Uterus (tissue), 4 donors: ENCODE measurements at places on chromosomes 6 and 20. TPM values are rescaled to one million over a fixed set of nuclear protein-coding genes. Genes with fewer than 3 reads are reported as not detected.
A peak's percentile ranks its signal among the peaks of the same experiment; 100 is the strongest.

- no peaks in the 10 kb centered on the region for H3K27me3 ChIP-seq
- DNase-seq, result peak; percentile 73
- no peaks in the 10 kb centered on the region for H3K36me3 ChIP-seq
- H3K4me1 ChIP-seq, result no peaks in the 10 kb centered on the region
- H3K4me3 ChIP-seq, result peak overlapping the region; percentile 44
These were observed 945 bp downstream of the PHF10 start for GRCh38 chr6:169723200-169723909.

GRCh38 chr6:37709250-37709931 lies 11.7 kb upstream of the MDGA1 start:
- no peaks in the 10 kb centered on the region for H3K36me3 ChIP-seq
- DNase-seq, result no peak
- H3K27me3 ChIP-seq, result no peaks in the 10 kb centered on the region
- no peak overlapping the region for H3K4me3 ChIP-seq
- H3K27ac ChIP-seq, result no peak overlapping the region

DNA sequence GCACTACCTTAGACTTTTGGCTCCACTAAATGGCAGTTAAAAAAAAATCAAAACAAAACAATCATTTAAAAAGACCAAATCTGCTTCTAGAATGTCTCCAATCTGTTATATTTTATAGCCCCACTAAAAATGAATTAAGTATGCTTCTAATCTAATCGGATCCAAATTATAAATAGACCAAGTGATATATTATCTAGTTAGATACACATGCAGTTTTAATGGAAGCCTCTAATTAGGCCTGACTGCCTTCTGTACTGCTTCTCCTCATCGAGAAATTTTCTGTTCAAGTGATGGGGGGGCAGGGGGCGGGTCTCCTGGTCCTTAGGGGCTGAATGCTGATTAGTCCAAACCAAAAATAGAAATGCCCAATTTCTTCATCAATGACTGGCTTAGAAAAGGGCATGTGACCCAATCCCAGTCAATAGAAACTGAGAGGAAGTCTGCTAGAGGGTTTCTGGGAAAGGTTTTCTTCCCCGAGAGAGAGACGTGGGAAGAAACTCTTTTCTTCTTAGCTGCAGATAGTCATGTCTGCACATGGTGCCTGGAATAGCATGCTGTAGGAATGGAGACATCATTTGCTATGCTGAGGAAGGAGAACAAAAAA lies 6.9 kb downstream of the SESN1 start:
- no peaks in the 10 kb centered on the region for H3K36me3 ChIP-seq
- no peak overlapping the region for H3K4me3 ChIP-seq
- H3K4me1 ChIP-seq, result peaks cover 12% of the 10 kb centered on the region
- peak; percentile 30 for DNase-seq
- peak overlapping the region; percentile 56 for H3K27ac ChIP-seq
- no peaks in the 10 kb centered on the region for H3K27me3 ChIP-seq

- H3K27ac ChIP-seq, result no peak overlapping the region
- H3K4me1 ChIP-seq, result no peaks in the 10 kb centered on the region
- no peaks in the 10 kb centered on the region for H3K27me3 ChIP-seq
- no peak for DNase-seq
- no peak overlapping the region for H3K4me3 ChIP-seq
These were observed 19.8 kb upstream of the RGS17 start for GRCh38 chr6:153150752-153151440.

The FRK gene
- 8.2 TPM for total RNA-seq

The KHDC1L gene
- 0.83 TPM for total RNA-seq

GRCh38 chr6:15148356-15148946 lies 97.4 kb upstream of the JARID2 start:
- H3K27ac ChIP-seq, result no peak overlapping the region
- DNase-seq, result no peak
- no peaks in the 10 kb centered on the region for H3K27me3 ChIP-seq
- H3K4me3 ChIP-seq, result no peak overlapping the region
- no peaks in the 10 kb centered on the region for H3K4me1 ChIP-seq

DNA sequence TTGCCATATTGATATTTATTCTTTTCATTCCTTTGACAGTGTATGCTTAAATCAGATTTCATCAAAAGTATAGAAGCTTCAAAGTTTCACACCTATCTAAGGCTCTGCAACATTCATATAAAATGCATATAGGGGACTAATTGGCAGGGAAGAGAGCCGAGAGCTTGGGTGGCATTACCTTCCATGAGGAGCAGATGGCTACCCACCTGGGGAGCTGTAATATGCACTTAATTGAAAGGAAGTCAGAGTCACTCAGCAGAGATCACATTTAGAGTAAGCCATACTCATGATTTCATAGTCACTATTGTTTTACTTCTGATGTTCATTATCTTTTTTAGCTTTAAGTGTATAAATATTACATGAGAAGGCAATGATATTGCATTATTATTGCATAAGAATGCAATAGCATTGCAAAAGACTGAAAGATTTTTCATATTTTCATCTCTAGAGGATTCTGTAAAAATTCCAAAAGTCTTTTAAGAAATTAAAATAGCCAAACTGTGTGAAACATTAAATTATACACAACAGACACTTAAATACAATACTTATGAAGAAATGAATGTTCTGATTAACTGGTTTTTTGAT lies 1305.2 kb downstream of the EPHA7 start:
- no peak for DNase-seq
- no peaks in the 10 kb centered on the region for H3K27me3 ChIP-seq
- H3K27ac ChIP-seq, result no peak overlapping the region
- no peak overlapping the region for H3K4me3 ChIP-seq
- no peaks in the 10 kb centered on the region for H3K4me1 ChIP-seq
- H3K36me3 ChIP-seq, result no peaks in the 10 kb centered on the region

- H3K4me1 ChIP-seq, result no peaks in the 10 kb centered on the region
- no peaks in the 10 kb centered on the region for H3K36me3 ChIP-seq
- peak overlapping the region; percentile 25 for H3K27ac ChIP-seq
- DNase-seq, result no peak
These were observed 228.1 kb downstream of the PRL start for GRCh38 chr6:22068561-22069305.

The CGAS gene
- 1.0 TPM for total RNA-seq

The FAM209B gene
- not detected for total RNA-seq

The C6orf163 gene
- not detected for total RNA-seq

The ABCC10 gene
- 17.1 TPM for total RNA-seq

DNA sequence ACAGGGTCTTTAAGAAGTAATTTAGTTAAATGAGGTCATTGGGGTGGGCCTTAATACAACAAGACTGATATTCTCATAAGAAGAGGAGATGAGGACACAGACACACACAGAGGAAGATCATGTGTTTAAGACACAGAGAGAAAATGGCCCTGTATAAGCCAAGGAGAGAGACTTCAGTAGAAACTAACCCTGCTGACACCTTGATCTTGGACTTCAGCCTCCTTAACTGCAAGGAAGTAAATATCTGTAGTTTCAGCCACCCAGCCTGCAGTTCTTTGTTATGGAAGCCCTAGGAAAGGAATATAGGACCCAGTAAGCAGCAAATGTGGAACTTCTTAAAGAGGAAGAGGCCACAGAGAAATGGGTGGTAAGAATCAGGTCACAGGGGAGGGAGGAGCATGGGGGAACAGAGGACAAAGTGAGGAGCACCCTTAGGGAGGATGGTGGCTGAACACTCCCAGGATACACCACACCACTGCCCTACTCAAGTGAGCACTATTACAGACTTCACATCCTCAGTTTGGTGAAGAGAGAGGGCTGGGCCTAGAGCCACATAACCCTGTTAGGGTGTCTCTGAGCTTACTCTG lies 762 bp downstream of the SIRPB1 start:
- no peak overlapping the region for H3K4me3 ChIP-seq
- H3K27ac ChIP-seq, result no peak overlapping the region
- H3K4me1 ChIP-seq, result no peaks in the 10 kb centered on the region
- H3K27me3 ChIP-seq, result no peaks in the 10 kb centered on the region
- no peaks in the 10 kb centered on the region for H3K36me3 ChIP-seq
- no peak for DNase-seq

The CRISP3 gene
- 0.35 TPM for total RNA-seq

The RING1 gene
- total RNA-seq, result 66.9 TPM

The CCN5 gene
- total RNA-seq, result not detected

GRCh38 chr6:108294297-108294726 lies 542 bp upstream of the AFG1L start:
- H3K4me1 ChIP-seq, result no peaks in the 10 kb centered on the region
- no peaks in the 10 kb centered on the region for H3K36me3 ChIP-seq
- peak overlapping the region; percentile 80 for H3K27ac ChIP-seq

The ENPP5 gene
- total RNA-seq, result not detected

- no peaks in the 10 kb centered on the region for H3K27me3 ChIP-seq
- H3K4me3 ChIP-seq, result no peak overlapping the region
- H3K4me1 ChIP-seq, result no peaks in the 10 kb centered on the region
- no peaks in the 10 kb centered on the region for H3K36me3 ChIP-seq
- no peak for DNase-seq
These were observed 63.0 kb downstream of the RIPOR3 start for GRCh38 chr20:50628332-50628731.

- no peak for DNase-seq
- no peaks in the 10 kb centered on the region for H3K36me3 ChIP-seq
- no peak overlapping the region for H3K4me3 ChIP-seq
- H3K4me1 ChIP-seq, result no peaks in the 10 kb centered on the region
- no peak overlapping the region for H3K27ac ChIP-seq
- H3K27me3 ChIP-seq, result no peaks in the 10 kb centered on the region
These were observed 4.5 kb downstream of the DPM1 start for GRCh38 chr20:50953821-50954220.

DNA sequence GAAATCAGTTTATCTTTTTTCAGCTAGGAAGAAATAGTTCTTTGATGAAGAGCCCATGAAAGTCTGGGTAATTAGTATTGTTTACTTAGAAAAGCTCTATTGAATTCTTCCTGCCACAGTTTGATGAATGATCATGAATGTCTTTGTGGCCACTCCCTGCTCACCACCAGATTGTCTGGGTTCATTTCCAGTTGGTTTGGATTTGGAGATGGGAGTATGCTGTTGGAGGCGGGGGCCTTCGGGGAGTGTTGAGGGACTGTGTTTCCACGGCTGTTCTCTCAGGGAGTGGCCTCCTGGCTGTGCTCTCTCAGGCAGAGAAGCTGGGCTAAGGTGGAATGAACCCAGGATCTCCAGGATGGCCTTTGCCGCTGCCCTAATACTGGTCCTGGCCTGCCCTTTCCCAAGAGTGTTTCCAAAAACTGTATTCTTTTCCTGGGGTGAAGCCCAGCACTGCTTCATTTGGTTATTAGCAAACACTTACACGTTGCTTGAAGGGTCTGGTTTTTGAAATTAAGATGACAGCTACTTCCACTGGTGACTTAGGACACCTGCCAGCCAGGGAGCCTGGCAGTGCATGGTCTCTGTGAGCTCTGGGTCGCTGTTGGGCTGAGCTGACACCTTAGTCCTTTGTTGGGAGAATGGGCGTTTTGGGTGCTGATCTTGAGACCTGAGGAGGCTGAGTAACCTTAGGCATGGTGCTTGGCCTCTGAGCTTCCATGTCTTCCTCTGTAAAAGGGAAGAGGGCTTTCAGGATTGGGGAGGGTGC lies 23.2 kb downstream of the PRPF6 start:
- no peaks in the 10 kb centered on the region for H3K4me1 ChIP-seq
- no peaks in the 10 kb centered on the region for H3K27me3 ChIP-seq
- no peak for DNase-seq
- no peaks in the 10 kb centered on the region for H3K36me3 ChIP-seq
- no peak overlapping the region for H3K4me3 ChIP-seq

DNA sequence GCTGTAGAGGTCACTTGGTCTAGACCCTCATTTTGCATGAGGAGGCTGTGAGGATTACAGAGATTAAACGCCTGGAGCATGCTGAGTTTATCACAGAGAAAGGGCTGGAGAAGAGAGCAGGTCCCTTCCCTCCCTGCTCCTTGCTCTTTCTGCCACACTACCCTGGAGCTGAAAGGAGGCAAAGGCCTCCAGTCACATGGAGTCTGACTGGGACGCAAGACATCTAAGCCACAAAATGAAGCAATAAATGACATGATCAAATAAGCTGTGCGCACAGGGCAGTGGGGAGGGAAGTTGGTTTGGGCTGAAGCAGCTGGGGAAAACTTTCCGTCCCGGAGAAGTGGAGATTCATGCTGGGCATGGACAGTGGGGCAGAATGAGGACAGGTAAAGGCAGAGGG lies 33.3 kb downstream of the ATXN1 start:
- H3K4me3 ChIP-seq, result no peak overlapping the region
- no peak for DNase-seq
- H3K4me1 ChIP-seq, result peaks cover 14% of the 10 kb centered on the region
- no peaks in the 10 kb centered on the region for H3K36me3 ChIP-seq
- peak overlapping the region; percentile 19 for H3K27ac ChIP-seq
- H3K27me3 ChIP-seq, result no peaks in the 10 kb centered on the region

The MYH7B gene
- 3.0 TPM for total RNA-seq

DNA sequence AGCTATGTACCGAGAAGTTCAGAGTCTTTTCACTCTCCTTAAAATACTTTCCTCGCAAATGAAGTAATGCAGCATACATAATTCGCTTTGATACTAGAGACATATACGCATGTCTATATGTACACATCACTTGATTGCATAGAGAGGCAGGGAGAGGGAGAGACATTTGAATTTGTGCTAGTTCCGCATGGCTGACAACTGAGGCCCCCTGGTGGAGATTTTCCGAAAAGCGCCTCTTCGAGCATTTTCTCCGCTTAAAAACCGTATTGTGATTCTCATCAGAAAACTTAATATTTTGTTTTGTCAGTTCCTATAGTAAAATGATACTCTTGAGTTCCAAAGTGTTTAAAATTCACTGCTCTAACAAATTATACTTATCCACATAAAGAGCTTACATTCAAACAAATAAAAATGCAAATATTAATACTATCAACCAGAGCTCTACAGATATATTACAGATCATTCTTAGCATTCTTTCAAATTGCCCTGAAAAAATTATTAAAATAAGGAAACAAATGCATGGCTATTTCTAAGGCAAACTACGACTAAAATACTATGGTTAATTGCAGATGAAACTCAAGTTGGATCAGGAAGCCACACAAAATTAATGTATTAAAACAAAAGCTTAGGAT lies 637 bp downstream of the MYLK4 start:
- peak overlapping the region; percentile 6 for H3K4me3 ChIP-seq
- no peaks in the 10 kb centered on the region for H3K36me3 ChIP-seq
- no peak overlapping the region for H3K27ac ChIP-seq
- no peaks in the 10 kb centered on the region for H3K4me1 ChIP-seq
- H3K27me3 ChIP-seq, result no peaks in the 10 kb centered on the region

The GLP1R gene
- not detected for total RNA-seq

The TPMT gene
- total RNA-seq, result 11.4 TPM

DNA sequence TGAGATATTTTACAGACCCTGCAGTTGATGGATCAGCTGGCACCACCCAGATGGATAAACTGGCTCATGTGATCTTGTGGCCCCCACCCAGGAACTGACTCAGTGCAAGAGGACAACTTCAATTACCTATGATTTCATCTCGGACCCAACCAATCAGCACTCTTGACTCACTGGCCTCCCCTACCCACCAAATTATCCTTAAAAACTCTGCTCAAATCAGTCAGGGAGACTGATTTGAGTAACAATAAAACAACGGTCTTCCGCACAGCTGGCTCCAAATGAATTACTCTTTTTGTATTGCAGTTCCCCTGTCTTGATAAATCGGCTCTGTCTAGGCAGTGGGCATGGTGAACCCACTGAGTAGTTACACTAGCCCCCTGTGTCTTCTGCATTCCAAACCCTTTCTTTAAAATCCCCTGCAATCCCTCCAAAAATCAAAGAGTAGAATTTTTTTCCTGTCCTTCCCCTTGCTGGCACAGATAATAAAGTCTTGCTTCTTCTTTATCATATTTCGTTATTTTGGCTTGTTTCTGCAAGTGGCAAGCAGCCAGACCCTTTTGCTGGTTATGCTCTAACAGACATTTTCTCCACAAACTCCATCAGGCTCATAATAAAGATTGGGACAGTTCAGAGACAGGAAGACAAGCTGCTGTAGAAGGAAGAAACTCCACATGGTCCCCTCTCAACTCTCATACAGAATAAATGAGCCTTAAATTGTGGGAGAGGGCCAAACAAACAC lies 48.3 kb downstream of the OR2B6 start:
- H3K4me3 ChIP-seq, result no peak overlapping the region
- no peak for DNase-seq
- H3K27ac ChIP-seq, result no peak overlapping the region
- no peaks in the 10 kb centered on the region for H3K27me3 ChIP-seq
